Effector memory CD8-positive, alpha-beta T cell (primary cell): ENCODE measurements at places on chromosomes 1 and 21.

DNA sequence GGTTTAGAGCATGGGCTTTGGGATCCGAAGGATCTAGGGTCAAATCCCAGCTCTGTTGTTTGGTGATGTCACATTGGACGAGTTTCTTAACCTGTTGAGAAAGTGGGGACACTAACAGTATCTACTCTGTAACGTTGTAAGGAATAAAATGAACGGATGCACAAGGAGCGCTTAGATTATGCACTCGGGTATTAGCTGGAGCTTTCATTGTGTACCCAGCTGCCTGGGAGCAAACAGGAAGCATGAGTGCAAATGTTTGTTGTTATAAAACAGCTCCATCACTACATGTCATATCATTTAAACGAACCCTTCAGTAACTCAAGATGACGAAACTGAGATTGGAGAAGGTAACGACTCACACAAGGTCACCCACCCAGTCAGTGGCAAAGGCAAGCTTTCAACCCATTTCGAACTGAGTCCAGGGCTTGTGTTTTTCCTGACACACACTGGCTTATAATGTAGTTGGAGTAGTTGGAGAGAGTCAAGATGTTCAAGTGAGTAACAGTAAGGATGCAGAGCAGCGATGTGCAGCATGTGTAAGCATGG, 16.2 kb upstream of the SLC6A17 start:
- peaks cover 5% of the 10 kb centered on the region for H3K4me1 ChIP-seq
- H3K4me3 ChIP-seq = no peak overlapping the region
- H3K27ac ChIP-seq = no peak overlapping the region
- no peak for DNase-seq
- H3K36me3 ChIP-seq = no peaks in the 10 kb centered on the region
- H3K27me3 ChIP-seq = peaks cover 68% of the 10 kb centered on the region

DNA sequence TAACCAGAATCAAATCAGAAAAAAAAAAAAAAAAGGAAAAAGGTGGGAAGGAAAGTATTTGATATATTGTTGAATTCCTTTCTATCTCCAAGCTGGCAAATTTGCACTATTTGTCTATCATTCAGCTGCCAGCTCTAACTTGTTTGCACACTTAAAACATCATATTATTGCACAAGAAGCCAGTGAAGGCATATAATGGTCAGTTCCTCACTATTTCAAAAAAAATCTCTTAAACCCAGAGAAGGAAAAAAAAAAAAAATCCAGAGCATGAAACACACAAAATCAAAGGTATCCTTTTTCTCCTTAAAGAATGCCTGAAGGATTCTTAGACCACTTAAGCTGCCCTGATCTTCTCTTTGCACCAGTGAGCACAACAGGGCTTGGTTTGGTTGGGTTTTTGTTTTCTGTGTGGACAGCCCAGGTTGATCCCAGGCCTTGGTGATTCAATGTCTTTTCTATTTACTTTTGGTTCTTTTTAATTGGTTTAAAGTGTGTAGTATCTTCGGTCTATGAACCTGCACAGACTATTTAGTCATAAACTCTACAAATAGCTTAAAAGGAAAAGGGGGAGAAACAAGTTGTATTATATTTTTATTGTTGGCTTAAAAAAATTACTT, 40.2 kb downstream of the DUSP10 start:
- no peak overlapping the region for H3K27ac ChIP-seq
- no peaks in the 10 kb centered on the region for H3K27me3 ChIP-seq
- no peak overlapping the region for H3K4me3 ChIP-seq
- H3K4me1 ChIP-seq = peaks cover 16% of the 10 kb centered on the region

GRCh38 chr1:45490626-45491486, at the start of gene TESK2:
TESK2 (minus strand) TSS chr1:45491163; CDS start chr1:45457785, 33,378 bp downstream.
- peaks cover 5% of the 10 kb centered on the region for H3K4me1 ChIP-seq
- no peaks in the 10 kb centered on the region for H3K27me3 ChIP-seq
- DNase-seq = peak; percentile 96

GRCh38 chr1:38308780-38309179, 262.2 kb upstream of the POU3F1 start:
- no peak overlapping the region for H3K4me3 ChIP-seq
- no peak overlapping the region for H3K27ac ChIP-seq
- DNase-seq = no peak
- H3K36me3 ChIP-seq = peaks cover 4% of the 10 kb centered on the region

GRCh38 chr21:17491716-17492414, 21.0 kb upstream of the CXADR start:
- no peaks in the 10 kb centered on the region for H3K27me3 ChIP-seq
- H3K4me3 ChIP-seq = no peak overlapping the region
- H3K27ac ChIP-seq = no peak overlapping the region
- H3K36me3 ChIP-seq = no peaks in the 10 kb centered on the region

- peaks cover 83% of the 10 kb centered on the region for H3K36me3 ChIP-seq
- H3K27me3 ChIP-seq = peaks cover 5% of the 10 kb centered on the region
- peak; percentile 73 for DNase-seq
- peaks cover 59% of the 10 kb centered on the region for H3K4me1 ChIP-seq
- peak overlapping the region; percentile 96 for H3K4me3 ChIP-seq
Observed at GRCh38 chr1:159924025-159924790, 1.1 kb downstream of the TAGLN2 start.

GRCh38 chr1:105608713-105609112, 1447.8 kb upstream of the PRMT6 start:
- H3K36me3 ChIP-seq = no peaks in the 10 kb centered on the region
- no peak for DNase-seq
- H3K4me1 ChIP-seq = no peaks in the 10 kb centered on the region
- H3K4me3 ChIP-seq = no peak overlapping the region
- H3K27me3 ChIP-seq = no peaks in the 10 kb centered on the region
- no peak overlapping the region for H3K27ac ChIP-seq

GRCh38 chr1:162421258-162422164, 9.6 kb upstream of the SH2D1B start:
- no peak overlapping the region for H3K4me3 ChIP-seq
- no peaks in the 10 kb centered on the region for H3K36me3 ChIP-seq
- no peaks in the 10 kb centered on the region for H3K4me1 ChIP-seq

DNA sequence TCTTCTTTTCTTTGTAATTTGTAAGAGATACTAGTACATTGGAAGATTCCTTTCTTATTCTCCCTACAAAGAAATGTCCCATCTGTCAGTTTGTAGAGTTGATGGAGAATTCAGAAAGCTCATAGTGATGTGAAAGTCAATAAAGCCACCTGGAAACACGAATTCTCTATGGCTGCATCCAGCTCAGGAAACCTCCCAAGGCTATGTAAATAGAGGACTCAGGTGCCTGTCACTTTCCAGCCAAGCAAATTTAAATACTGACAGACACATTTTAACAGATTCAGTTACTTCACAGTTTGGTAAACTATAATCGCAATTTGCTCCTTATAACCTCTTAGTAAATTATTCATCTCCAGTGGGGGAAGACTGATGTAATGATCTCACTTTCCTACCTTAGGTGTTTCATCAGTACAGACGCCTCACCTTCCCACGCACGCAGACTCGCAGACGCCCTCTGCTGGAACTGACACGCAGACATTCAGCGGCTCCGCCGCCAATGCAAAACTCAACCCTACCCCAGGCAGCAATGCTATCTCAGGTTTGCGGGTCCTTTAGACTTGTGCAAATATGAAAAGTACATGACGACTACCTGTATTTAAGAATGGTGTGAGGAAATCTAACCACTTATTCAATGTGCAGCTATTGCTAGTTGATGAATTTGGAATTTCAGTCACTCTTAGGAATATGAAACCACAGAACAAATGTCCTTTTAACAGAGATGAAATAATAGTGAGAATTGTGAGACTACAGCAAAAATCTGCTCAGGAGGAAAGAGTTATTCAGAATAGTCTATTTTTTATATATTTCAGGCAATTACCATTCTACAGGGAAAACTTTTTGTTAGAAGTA, 60.6 kb downstream of the PTPRC start:
- no peaks in the 10 kb centered on the region for H3K27me3 ChIP-seq
- H3K27ac ChIP-seq = peak overlapping the region; percentile 92
- peak overlapping the region; percentile 63 for H3K4me3 ChIP-seq
- H3K36me3 ChIP-seq = peaks cover 98% of the 10 kb centered on the region

GRCh38 chr21:41016472-41016871, 151.5 kb upstream of the BACE2 start:
- H3K4me1 ChIP-seq = no peaks in the 10 kb centered on the region
- H3K27ac ChIP-seq = no peak overlapping the region
- H3K27me3 ChIP-seq = no peaks in the 10 kb centered on the region
- no peak for DNase-seq
- H3K4me3 ChIP-seq = no peak overlapping the region
- no peaks in the 10 kb centered on the region for H3K36me3 ChIP-seq

DNA sequence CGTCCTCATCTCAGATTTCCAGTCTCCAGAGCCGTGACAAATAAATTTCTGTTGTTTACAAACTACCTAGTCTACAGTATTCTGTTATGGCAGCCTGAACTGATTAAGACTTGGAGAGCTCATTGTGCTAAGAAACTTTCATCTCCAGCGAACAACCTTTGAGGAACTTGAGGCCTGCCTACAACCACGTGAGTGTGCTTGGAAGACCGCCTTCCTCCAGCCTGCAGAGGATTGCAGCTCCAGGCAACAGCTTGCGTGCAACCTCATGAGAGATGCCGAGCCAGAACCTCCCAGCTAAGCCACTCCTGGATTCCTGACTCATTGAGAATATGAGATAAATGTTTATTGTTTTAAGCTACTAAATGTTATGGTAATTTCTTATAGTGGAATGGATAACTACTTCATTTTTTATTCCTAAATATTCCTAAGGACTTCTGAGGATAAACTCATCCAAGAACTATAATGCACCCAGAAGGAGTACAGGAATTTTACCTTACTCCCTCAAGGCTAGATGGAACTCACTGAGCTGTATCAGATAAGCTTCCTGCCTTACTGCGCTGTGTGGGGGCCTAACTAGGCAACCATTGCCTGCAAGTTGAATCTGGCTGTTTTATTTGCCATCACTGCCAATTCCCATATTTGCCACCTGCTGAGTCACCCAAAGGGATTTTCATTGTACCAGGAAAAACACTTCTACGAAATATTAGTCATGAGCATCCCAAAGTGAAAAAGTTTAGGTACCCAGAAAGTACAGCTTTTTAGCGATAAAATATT, 17.6 kb downstream of the FAM177B start:
- no peak overlapping the region for H3K27ac ChIP-seq
- H3K36me3 ChIP-seq = no peaks in the 10 kb centered on the region
- no peaks in the 10 kb centered on the region for H3K4me1 ChIP-seq
- no peak for DNase-seq
- no peak overlapping the region for H3K4me3 ChIP-seq
- peaks cover 17% of the 10 kb centered on the region for H3K27me3 ChIP-seq

DNA sequence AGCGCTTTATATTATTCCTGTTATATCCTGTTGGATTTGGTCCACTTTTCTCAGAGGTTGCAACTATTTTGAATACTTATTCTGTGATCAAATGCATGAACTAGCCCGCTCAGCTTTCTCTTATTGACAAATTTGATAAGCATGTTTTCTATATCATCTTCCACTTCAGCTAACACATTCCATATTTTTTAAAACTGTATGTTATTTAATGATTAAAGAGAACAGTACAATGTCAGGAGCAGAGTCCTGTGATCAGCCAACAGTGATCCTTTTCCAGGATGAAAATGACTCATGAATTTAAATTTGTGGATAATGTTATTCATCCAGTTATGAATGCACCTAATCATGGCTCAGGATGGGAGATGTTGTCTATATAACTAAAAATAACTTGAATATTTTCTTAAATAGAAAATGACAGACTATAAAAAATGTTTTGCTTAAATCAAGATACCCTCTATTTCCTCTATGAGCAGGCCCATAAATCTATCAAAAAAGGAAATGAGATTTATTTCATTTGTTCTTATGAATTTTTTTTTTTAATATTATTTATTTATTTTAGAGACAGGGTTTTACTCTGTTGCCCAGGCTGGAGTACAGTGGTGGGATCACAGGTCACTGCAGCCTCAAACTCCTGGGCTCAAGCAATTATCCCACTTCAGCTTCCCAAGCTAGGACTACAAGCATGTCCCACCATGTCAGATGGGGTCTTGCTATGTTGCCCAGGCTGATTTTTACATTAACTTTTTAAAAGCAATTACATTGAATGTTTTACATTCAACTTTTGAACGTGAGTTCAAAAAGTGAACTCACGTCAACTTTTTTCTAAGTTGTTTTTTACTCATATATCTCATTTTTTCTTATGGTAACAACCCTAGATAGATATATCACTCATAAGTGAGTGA, 12.5 kb downstream of the BPNT1 start:
- no peaks in the 10 kb centered on the region for H3K27me3 ChIP-seq
- H3K27ac ChIP-seq = no peak overlapping the region
- H3K36me3 ChIP-seq = peaks cover 27% of the 10 kb centered on the region
- no peaks in the 10 kb centered on the region for H3K4me1 ChIP-seq
- no peak for DNase-seq

DNA sequence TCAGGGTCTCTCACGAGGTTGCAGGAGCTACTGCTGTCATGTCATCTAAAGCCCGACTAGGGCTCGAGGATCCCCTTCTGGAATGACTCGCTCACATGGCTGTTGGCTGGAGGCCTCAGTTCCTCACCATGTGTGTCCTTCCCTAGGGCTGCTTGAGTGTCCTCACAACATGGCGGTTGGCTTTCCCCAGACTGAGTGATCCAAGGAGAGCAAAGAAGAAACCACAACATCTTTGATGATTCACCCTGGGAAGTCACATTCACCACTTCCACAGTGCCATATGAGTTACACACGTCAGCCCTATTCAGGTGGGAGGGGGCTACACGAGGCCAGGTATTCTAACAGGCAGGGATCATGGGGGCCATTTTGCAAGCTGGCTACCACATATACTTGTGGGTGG, 64.9 kb downstream of the FHAD1 start:
- no peak overlapping the region for H3K27ac ChIP-seq
- no peak for DNase-seq
- no peaks in the 10 kb centered on the region for H3K36me3 ChIP-seq
- H3K27me3 ChIP-seq = peaks cover 17% of the 10 kb centered on the region
- no peak overlapping the region for H3K4me3 ChIP-seq
